ENCODE measurements at places on chromosomes 3 and 15. TPM values are rescaled to one million over a fixed set of nuclear protein-coding genes. Genes with fewer than 3 reads are reported as not detected.

ZNF502 gene
- 4.3 TPM for total RNA-seq

CPLX3 gene
- total RNA-seq, result not detected

MUC4 gene
- not detected for total RNA-seq

QRICH1 gene
- total RNA-seq, result 83.8 TPM

CHRNB4 gene
- total RNA-seq, result not detected

GOLGA6L4 gene
- 0.69 TPM for total RNA-seq

SOX2 gene
- total RNA-seq, result not detected

LRRFIP2 gene
- 48.4 TPM for total RNA-seq

ARRDC4 gene
- 3.1 TPM for total RNA-seq

DNA sequence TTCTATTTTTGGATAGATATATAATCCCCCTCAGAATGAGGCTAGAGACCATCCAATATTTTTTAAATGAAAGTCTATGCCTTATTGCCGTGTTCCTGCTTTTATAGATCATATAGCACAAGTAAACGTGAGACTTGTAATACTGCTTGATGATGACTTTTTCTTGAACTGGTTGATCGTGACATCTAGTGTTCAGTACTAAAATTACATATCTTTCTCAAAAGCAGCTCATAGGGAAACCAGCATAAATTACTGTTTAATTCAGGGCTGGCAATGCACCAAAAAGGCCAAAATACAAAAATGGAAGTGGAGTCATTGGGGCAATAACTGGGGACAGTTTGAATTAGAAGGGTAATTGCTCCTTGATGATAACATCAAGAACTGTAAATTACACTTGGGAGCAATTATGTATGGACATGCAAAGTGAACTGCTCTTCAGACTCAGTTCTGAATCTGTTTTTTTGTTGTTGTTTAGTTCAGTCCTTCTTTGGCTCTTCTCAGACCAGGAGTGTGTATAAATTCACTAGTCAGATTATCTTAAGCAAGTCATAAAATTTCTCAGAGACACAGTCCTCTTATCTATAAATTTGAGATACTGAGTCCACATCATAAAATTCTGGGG is 325.3 kb downstream of the THSD4 start:
- DNase-seq, result peak; percentile 66

- DNase-seq, result peak; percentile 61
Measured at GRCh38 chr3:171976526-171976925, 62.9 kb upstream of the FNDC3B start.

DNA sequence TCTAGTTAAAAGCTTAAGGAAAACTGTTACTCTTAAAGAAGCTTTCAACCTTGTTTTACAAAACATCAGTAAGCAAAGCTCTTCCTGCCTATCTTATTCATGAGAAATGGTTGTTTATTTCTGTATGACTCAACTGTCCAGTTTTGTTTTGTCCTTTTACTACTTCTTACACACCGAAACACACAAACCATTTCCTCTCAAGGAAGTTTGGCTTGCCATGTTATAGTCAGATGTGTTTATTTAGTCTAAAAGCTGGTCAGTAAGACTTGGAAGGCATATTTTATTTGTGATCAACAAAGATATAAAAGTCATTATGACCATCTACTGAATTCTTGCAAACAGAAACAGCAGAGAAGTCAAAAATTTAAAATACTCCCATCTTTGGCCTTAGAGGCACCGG is 53.2 kb upstream of the RBSN start:
- DNase-seq, result no peak

DNA sequence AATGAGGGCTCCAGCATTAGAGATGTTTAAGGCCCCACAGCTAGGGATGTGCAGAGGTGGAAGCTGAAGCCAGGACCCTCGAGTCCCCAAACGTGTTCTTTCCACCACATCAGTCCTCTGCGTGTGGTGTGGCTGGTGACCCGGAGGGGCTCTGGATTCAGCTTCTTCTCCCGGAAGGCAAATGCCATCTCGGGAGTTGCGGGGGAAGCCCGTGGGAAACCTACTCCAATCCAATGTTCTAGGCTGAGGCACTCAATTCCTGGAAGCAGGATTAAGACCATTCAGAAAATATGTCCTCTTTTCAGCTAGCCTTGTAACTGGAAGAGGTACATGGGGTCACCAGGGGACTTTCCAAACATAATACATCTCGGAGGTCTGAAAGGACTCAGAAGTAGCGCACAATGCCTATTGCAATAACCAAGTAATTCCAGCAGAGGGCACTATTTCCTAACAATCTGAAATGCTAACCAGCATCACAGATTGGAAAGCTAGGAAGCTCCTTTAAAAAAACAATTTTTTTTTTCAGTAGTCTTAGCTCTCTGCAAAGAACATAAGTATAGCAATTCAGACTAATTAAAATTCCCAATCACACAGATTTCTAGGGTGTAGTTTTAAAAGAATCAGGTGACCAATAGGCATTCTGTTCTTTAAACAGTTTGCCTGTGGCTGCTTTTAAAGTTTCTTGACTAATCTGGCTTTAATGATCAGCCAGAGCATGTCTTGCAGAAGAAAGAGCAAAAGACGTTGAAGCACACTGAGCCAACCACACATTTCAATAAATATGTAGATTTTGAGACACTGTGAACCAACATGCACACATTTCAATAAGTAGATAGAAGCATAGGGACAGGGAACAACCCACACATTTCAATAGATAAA is 36.1 kb downstream of the BNC1 start:
- DNase-seq, result peak; percentile 70

DNA sequence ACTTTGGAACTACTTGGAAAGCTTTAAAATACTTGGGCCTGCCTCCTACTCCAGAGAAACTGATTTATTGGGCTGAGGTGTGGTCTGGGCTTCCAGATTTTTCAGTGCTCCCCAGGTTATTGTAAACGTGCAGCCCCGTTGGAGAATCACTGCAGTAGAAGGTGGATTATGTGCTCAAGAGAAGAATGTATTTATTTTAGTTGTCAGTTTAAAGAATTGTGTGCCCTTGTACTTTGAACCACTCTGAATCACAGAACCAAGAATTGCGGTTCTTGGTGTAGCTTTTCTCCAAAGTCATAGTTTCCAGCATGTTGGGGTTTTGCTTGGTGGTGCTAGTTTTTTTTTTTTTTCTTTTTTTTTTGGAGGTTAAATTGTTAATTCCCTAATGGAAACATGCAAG is 1.6 kb downstream of the TATDN2 start:
- no peak for DNase-seq

DNA sequence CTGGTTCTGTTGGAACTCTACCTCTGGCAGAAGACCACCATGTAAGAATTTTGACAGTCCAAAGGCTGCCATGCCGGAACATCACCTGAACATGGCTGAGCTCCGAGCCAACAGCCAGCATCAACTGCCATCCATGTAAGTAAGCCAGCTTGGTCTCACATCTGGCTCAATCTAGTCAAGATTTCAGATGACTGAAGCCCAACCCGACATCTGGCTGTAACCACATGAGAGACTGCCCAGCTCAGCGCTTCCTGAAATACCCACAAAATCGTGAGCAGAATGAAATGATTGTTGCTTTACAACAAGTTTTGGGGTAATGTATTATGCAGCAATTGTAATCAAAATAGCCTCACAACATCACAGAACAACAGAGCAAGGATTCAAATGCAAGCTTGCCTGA is 32.9 kb downstream of the GHSR start:
- no peak for DNase-seq

DNA sequence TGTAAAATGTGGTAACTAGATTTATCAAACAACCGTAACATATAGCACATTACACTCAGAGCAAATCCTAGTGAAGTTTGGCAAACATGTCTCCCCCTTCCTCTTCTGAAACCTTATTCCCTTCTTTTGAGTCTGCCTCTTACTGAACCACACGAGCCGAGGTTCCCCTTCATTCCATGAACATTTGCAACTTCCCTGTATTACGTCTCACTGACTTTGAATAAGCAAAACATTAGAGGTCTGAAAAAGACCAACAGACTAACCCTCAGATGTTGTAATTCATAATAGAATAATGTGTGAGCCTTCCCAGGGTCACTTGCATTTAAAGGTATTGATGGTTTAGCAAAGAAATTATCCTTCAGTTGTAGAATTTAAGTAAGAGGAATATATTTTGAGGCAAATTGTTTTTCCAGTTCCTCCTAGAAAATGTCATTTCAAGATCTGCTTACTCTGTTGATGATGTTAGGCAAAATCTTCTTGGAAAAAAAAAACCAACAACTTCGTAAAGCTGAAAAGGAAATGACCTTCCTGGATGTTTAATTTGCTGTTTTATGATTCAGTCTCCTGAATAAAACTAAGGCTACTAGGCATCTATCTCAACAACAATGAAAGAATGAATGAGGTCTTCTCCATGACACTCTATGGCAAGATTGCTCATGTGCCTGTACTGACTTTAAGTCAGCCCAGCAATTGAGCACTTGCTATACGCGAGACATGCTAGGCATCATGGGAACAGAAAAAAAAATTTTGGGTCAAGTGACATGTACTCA is 296.9 kb upstream of the NECTIN3 start:
- no peak for DNase-seq

DNA sequence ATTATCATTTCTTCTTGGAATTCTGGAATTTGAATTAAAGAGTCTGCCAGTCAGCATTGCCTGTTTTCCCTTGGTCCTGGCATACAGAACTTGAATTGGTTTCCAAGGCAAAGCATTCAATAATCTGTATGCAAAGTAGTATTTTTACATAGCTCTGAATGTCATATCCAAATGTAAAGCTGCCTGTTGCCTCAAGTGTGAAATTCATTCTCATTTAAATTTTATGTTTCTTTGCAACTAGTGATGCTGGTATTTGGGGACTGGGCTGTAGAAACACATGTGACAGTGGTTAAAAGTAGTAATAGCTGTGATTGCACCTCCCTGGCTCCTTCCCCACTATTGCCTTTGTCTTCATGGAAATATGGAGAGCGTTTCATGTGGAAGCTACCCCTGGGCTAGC is 743.9 kb upstream of the GOLIM4 start:
- no peak for DNase-seq

- DNase-seq, result no peak
Measured at GRCh38 chr3:108219336-108219735, 2.9 kb downstream of the IFT57 start.

- DNase-seq, result no peak
Measured at GRCh38 chr3:71515636-71516365, 67.7 kb downstream of the FOXP1 start.
